Spleen (tissue), 13 donors: ENCODE measurements at places on chromosomes 4 and X.

DNA sequence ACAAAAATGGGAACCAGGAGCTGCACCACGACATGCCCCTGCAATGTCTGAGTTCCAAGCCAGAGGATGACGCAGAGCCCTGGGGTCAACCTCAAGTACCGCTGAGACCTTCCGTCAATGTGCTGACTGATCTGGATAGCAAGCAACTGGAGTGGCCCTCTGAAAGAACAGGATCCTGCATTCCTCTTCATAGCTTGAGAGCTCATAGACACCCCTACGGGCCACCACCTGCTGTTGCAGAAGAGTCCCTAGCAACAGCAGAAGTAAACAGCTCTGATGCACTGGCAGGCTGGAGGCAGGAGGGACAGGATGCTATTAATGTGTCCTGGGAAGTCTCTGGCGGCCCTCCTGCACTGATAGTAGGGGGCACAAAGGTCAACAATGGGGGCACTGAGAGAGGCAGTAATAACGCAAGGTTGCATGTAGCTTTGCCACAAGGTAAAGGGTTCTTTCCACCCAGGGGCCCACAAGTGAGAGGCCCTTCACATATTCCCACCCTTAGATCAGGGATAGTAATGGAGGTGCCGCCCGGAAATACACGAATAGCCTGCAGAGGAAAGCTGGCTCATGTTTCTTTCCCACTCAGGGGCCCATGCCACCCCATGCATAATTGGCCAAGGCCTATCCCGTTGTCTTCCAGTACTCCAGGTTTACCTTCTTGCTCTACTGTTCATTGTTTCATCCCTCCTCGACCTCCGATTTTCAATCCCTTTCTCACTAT is 1.3 kb downstream of the PRR32 start:
- H3K4me3 ChIP-seq = no peak overlapping the region
- no peak for DNase-seq
- H3K27ac ChIP-seq = peak overlapping the region; percentile 21
- no peaks in the 10 kb centered on the region for H3K4me1 ChIP-seq
- H3K36me3 ChIP-seq = no peaks in the 10 kb centered on the region
- H3K27me3 ChIP-seq = no peaks in the 10 kb centered on the region

DNA sequence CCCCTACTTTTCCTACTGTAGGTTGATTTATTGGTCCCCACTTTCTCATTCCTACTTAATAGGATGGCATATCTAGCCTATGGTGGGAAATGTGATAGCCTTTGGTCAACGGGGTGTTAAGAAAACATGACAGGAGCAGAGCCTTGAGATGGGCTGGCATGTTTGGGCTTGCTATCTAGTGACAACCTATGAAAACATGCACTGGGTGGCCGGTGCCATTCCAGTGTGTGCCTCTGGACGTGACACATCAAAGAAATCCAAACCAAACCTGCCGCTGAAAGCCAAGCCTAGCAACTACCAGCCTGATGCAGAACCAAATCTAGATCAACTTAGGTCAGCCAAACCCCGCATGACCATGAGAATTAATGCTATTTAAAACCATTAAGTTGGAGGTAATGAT is 317.6 kb downstream of the DMD start:
- no peaks in the 10 kb centered on the region for H3K36me3 ChIP-seq
- DNase-seq = no peak
- H3K4me3 ChIP-seq = no peak overlapping the region
- no peaks in the 10 kb centered on the region for H3K4me1 ChIP-seq

DNA sequence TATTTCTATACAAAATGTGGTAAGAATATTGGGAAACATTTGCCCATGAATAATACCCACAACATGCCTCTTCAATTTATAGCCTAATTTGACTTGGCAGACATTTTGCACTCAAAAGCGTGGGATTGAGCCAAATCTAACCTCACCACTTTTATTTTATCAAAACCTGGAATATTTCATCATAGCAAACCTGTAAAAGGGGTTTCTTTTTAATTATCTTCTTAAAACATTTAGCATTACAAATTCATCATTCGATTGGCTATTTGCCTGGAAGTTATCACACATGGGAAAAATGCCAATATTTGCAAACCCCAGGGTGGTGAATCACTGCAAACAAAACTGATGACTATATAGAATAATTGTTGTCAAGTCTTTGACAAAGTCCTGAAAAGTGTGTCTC is 56.2 kb downstream of the VCX3B start:
- no peak overlapping the region for H3K4me3 ChIP-seq
- no peak overlapping the region for H3K27ac ChIP-seq
- no peaks in the 10 kb centered on the region for H3K36me3 ChIP-seq
- H3K4me1 ChIP-seq = no peaks in the 10 kb centered on the region
- DNase-seq = no peak

DNA sequence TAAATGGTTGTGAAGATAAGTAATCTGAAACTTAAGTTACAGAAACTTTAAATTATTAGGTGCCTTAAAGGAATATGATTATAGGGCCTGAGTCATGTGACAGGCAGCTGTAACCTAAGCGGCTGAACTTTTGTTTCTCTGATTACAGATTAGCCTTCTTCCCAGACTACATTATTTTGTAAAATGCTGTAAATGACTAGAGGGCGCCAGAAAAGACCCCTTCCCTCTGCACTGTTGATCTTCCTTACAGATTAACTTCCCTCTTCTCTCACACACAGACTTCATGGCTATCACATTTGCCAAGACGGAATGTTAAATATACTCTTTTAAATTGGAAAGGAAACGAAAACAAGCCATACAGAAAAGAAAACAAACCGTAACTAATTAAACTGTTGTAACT is 96.6 kb downstream of the EVC2 start:
- no peaks in the 10 kb centered on the region for H3K4me1 ChIP-seq
- no peaks in the 10 kb centered on the region for H3K27me3 ChIP-seq
- H3K4me3 ChIP-seq = no peak overlapping the region
- no peak overlapping the region for H3K27ac ChIP-seq
- no peaks in the 10 kb centered on the region for H3K36me3 ChIP-seq

GRCh38 chr4:2798399-2799223 is 5.7 kb downstream of the SH3BP2 start:
- H3K27me3 ChIP-seq = no peaks in the 10 kb centered on the region
- peak overlapping the region; percentile 49 for H3K4me3 ChIP-seq
- no peaks in the 10 kb centered on the region for H3K36me3 ChIP-seq
- DNase-seq = peak; percentile 95
- peaks cover 100% of the 10 kb centered on the region for H3K4me1 ChIP-seq

- H3K36me3 ChIP-seq = no peaks in the 10 kb centered on the region
- no peak overlapping the region for H3K27ac ChIP-seq
- H3K4me3 ChIP-seq = no peak overlapping the region
- H3K27me3 ChIP-seq = no peaks in the 10 kb centered on the region
These were observed 94.1 kb downstream of the DRD5 start for GRCh38 chr4:9875516-9875915.

GRCh38 chr4:164304861-164305260 is 449.1 kb upstream of the SMIM31 start:
- no peak overlapping the region for H3K4me3 ChIP-seq
- no peaks in the 10 kb centered on the region for H3K36me3 ChIP-seq
- no peak overlapping the region for H3K27ac ChIP-seq
- H3K27me3 ChIP-seq = no peaks in the 10 kb centered on the region
- no peak for DNase-seq
- H3K4me1 ChIP-seq = no peaks in the 10 kb centered on the region

GRCh38 chr4:72360075-72360474 is 208.9 kb downstream of the ADAMTS3 start:
- no peak overlapping the region for H3K4me3 ChIP-seq
- no peaks in the 10 kb centered on the region for H3K27me3 ChIP-seq
- no peaks in the 10 kb centered on the region for H3K4me1 ChIP-seq
- H3K27ac ChIP-seq = no peak overlapping the region
- no peak for DNase-seq

DNA sequence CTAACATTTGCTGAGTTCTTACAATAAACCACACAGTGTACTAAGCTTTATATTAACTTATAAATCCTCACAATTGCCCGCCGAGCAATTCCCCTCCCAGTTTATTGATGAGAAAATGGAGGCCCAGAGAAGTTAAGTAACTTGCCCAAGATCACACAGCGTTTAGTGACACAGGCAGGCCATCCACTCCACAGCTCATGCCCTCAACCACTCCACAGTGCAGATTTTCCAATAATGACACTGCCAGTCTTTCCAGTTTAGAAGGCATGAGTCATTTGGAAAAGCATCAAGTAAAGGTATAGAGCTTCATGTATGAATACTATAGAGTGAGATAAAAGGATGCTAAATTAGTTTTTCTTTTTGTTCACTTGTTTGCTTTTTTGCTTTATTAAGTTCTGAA is 208.5 kb downstream of the CAMK2D start:
- no peak overlapping the region for H3K4me3 ChIP-seq
- H3K36me3 ChIP-seq = no peaks in the 10 kb centered on the region

DNA sequence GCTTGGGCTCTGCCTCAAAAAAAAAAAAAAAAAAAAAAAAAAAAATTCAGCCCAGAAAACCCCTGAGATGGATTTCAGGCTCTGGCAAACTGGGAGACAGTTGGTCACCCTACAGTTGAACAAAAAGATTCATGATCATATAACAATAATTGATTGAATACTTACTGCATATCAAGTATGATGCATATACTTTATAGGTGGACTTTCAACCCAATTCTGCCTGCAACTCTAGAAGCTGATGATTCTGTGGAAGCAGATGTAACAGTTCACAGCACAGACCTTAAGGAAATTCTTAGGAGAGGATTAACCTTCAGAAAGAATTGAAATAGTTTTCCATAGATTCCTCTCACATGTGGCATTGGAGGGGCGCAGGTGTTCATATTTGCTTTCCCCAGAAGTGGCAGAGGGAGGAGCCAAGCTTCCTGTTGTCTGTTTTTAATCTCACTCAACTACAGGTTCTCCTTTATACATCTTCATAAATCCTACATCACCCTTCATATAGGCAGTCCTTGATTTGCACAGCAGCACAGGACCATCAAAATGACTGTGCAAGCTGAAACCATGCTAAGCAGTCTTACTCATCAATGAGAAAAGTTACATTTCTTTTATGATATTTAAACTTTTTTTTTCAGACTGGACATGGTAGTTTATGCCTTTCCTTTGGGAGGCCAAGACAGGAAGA is 149.4 kb upstream of the KLF3 start:
- H3K27me3 ChIP-seq = no peaks in the 10 kb centered on the region
- no peaks in the 10 kb centered on the region for H3K4me1 ChIP-seq
- H3K4me3 ChIP-seq = no peak overlapping the region
- H3K27ac ChIP-seq = no peak overlapping the region

DNA sequence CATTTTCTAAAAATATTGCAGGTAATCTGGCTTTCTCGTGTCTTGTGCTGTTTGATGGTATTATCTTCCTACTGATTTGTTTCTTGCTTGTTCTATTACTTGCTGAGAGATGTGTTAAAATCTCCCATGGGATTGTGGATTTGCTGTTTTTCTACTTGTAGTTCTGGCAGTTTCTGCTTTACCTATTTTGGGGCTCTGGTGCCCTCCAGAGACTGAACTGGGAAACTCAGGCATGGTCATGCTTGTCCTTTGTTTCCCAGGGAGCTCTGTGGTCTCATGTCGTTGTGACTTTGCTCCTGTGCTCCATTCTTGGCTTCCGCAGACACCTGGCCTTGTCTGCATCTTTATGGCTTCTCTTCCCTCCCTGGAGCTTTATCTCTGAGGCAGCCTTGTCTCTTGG is 39.5 kb downstream of the NSD2 start:
- no peak overlapping the region for H3K27ac ChIP-seq
- H3K27me3 ChIP-seq = no peaks in the 10 kb centered on the region
- H3K36me3 ChIP-seq = peaks cover 17% of the 10 kb centered on the region
- no peak for DNase-seq
- H3K4me1 ChIP-seq = peaks cover 22% of the 10 kb centered on the region

DNA sequence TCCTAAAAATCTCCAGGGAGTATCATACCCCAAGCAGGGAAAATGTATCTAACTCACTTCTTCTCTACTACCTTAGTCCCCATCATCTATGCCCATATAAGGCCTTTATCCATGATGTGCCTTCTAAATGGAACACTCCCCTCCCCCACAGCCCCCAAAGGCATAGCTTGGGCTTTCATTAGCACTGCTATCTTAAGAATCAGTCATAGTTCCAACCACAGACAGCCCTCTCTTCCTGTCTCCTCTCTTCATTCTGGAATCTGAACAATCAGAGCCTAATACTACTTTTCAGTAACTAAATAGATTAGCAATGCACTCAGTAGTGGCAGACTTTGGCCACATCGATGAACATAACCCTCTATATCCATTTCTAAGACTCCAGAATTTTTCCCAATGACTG is 313.2 kb upstream of the DKK2 start:
- no peak overlapping the region for H3K4me3 ChIP-seq
- no peaks in the 10 kb centered on the region for H3K4me1 ChIP-seq
- DNase-seq = no peak
- no peaks in the 10 kb centered on the region for H3K27me3 ChIP-seq
- no peak overlapping the region for H3K27ac ChIP-seq

DNA sequence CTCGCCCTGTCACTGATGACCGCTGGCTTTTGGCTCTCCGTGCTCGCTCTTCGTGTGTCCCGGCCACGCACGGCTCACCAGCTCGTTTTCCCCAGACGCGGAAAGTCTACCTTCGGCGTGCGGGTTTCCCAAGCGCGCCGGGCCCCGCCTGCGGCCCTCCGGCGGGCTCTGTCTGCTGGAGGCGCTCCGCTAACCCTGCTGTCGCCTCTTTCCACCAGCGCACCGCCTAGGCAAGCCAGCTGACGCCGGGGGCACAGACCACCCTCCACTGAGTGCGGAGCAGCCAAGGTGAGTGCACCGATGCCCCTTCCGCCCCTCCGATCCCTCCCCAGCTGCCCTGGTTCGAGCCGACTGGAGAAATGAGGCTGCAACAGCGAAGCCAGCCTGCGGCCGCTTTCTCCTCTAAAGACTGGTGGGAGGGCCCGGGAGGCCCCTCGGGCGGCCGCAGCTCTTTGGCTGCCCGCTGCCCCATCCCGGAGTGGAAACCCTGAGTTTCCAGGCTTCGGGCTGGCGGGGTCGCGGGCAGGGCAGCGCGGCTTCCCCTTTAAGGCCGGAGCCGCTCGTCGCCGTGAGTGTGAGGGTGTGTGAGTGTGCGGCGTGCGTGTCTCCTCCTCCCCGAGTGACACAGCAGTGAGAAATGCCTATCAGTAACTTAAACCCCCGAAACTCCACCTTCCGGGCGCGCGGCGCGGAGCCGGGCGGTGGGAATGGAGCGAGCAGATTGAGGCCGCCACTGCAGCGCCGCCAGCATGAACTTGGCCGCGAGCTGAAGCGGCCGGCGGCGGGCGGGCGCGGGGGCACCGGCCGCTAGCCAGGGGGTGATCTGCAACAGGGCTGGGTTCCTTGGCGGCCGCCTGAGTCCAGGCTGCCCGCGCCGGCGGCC is at the start of gene MAMLD1:
TSS of gene MAMLD1 (plus strand) at position 719 of the 883 bp plus-strand sequence. CDS start 82,200 bp downstream, outside the sequence.
- peak; percentile 89 for DNase-seq
- peak within 1 kb of the TSS; percentile 51 for H3K4me3 ChIP-seq
- no peaks in the 10 kb centered on the region for H3K36me3 ChIP-seq
- H3K27ac ChIP-seq = peak within 1 kb of the TSS; percentile 82
- H3K4me1 ChIP-seq = peaks cover 25% of the 10 kb centered on the region

- peak; percentile 47 for DNase-seq
- no peaks in the 10 kb centered on the region for H3K27me3 ChIP-seq
- no peak overlapping the region for H3K27ac ChIP-seq
- H3K4me3 ChIP-seq = no peak overlapping the region
These were observed 131.6 kb downstream of the HMX1 start for GRCh38 chr4:8739820-8740665.
